Osteocyte (in vitro differentiated cells): ENCODE measurements at places on chromosomes 1 and 21. TPM values are rescaled to one million over a fixed set of nuclear protein-coding genes. Genes with fewer than 3 reads are reported as not detected.

The OLFML3 gene
- total RNA-seq = 36.5 and 37.0 TPM in 2 replicates

The RIMS3 gene
- 16.5 and 17.0 TPM in 2 replicates for total RNA-seq

DNA sequence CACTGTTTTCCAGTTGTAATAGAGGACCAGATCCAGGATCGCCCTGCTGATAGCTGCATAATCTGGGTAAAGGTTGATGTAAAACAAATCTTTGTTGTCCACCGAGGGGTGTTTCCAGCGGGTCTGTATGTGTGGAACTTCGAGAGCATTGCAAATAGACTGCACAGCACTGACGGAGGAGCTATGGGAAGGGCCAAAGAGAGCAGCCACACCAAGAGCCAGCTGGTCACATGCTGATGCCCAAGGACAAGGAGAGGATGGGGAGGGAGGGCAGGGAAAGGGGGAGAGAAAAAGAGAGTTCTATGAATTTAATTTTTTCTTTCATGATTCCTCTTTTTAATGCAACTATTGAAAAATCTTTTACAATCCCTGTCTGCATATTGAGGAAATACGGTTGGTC, 250.0 kb downstream of the GRIK1 start:
- no peak overlapping the region for H3K4me3 ChIP-seq
- no peaks in the 10 kb centered on the region for H3K4me1 ChIP-seq

The CFHR3 gene
- total RNA-seq = 0.42 and 0.54 TPM in 2 replicates

DNA sequence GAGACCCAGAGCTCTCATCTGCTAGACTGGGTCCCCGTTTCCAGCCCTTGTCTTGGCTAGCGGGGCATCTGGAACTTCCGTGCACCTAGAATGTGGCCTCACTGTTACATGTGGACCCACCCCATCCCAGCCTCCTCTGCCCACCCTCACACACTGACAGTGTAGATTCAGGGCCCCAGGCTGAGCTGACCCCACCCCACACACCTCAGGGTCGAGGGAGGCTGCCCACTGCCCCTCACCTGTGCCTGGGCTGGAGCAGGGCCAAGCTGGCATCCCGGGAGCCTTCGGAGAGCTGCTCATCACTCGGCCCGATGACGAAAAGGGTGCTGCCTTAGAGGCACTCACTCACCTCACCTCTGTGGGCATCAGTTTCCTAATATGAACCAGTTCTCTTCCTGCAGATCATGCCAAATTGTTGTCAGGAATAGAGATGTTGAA, 11.1 kb downstream of the ACOT11 start:
- peaks cover 4% of the 10 kb centered on the region for H3K27me3 ChIP-seq
- no peaks in the 10 kb centered on the region for H3K36me3 ChIP-seq
- no peaks in the 10 kb centered on the region for H3K4me1 ChIP-seq
- no peak overlapping the region for H3K4me3 ChIP-seq
- no peak overlapping the region for H3K27ac ChIP-seq
